Pons (tissue), 1 donor: ENCODE measurements at places on chromosomes 5 and 9.
A peak's percentile ranks its signal among the peaks of the same experiment; 100 is the strongest.

GRCh38 chr5:143717400-143717799, 94.6 kb upstream of the HMHB1 start:
- no peak for DNase-seq

- DNase-seq, result no peak
These were observed 30.1 kb upstream of the RAI14 start for GRCh38 chr5:34626036-34626435.

- no peak for DNase-seq
These were observed 109.2 kb downstream of the SAXO1 start for GRCh38 chr9:18923671-18924430.

- peak; percentile 30 for DNase-seq
These were observed 64.8 kb downstream of the HSPA4 start for GRCh38 chr5:133116601-133117000.

DNA sequence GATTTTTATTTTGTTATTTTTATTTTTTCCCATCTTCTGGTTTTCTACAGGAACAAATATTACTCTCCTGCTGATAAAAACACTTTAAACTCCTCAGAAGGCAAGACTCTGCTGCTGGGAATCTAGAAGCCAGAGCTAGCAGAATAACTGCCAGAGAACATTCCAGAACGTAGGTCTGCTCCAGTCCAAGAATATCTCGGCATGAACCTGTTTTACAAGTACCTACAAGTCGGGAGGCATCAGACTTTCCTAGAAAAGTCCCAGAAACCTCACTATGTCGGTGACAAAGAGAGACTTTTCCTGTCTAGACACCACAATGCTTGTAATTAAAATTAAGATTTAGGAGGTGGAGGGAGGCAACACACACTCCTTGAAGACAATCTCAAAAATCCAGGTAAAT, 41.4 kb downstream of the FABP6 start:
- no peak for DNase-seq

- no peak for DNase-seq
These were observed 44.2 kb upstream of the PHF2 start for GRCh38 chr9:93532141-93532540.

DNA sequence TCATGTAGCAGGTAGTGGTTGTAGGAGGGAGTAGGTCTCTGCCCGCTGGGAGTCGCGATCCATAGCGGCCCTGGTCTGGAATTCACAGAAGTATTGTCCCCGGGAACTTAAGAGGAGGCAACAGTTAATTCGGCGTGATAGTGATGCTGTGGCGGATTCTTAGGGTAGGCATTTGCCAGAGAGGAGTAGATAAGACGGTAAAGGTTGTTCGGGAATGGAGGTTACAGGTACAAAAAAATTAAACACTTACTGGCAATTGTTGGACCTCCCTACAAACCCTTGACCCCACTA, 679 bp downstream of the SMC5 start:
- no peak for DNase-seq

GRCh38 chr9:34403554-34404380, 27.1 kb upstream of the MYORG start:
- DNase-seq, result peak; percentile 71
